ENCODE measurements at places on chromosomes 3 and 15.

- DNase-seq: peak; percentile 41
Observed at GRCh38 chr15:39925112-39925842, 5.2 kb upstream of the GPR176 start.

- peak; percentile 54 for DNase-seq
Observed at GRCh38 chr3:185823078-185824044, 1.5 kb downstream of the IGF2BP2 start.

GRCh38 chr3:157115069-157116006, 44.6 kb downstream of the CCNL1 start:
- no peak for DNase-seq

- DNase-seq: peak; percentile 84
Observed at GRCh38 chr3:24502690-24503089, 8.0 kb upstream of the THRB start.

- no peak for DNase-seq
Observed at GRCh38 chr15:23514484-23514883, 51.0 kb upstream of the MKRN3 start.

DNA sequence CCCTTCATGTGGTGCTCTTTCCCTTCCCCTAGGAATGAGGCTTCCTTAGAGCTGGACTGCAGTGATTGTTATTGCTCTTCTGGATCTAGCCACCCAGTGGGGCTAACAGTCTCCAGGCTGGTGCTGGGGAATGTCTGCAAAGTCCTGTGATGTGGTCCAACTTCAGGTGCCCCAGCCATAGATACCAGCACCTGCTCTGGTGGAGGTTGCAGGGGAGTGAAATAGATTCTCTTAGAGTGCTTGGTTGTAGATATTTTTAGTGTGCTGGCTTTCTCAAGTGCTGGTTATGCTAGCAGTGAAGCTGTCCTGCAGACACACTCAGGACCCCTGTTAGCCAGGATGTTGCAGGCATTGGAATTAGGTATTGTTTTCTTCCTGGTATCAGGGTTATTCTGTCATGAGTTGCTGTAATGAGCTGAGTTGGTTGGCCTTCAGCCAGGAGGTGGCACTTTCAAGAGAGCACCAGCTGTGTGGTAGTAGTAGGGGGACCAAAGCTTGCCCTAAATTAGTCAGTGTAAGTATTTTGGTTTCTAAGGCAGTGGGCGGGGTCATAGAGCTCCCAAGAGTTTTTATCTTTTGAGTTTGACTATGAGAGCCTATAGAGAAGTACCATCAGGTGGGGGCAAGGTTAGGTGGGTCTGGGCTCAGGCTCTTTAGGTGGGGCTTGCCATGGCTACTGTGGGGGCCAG, 317.5 kb upstream of the SGO1 start:
- DNase-seq: no peak

- no peak for DNase-seq
Observed at GRCh38 chr15:36978126-36978525, 122.2 kb downstream of the MEIS2 start.

GRCh38 chr3:132593947-132594323, 3.1 kb upstream of the ACKR4 start:
- DNase-seq: peak; percentile 72

- peak; percentile 45 for DNase-seq
Observed at GRCh38 chr3:51942603-51943450, 664 bp downstream of the PARP3 start.

DNA sequence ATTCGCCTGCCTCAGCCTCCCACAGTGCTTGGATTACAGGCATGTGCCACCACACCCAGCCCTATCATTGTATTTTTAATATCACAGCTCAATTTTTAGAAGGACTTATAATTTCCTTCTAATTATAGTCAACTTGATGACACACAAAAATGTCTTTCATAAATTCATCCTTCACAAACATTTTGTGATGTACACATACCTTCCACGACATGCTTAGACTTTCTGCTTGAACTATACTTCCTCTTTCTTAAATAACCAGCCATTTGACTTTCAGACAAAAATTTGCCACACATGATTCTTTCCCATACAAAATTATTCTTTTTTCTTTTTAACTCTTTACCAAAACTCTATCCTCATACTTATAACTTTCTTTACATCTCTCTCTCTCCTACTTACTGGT, 48.4 kb upstream of the CCK start:
- no peak for DNase-seq

- no peak for DNase-seq
Observed at GRCh38 chr3:190424108-190424477, 25.6 kb downstream of the TMEM207 start.

DNA sequence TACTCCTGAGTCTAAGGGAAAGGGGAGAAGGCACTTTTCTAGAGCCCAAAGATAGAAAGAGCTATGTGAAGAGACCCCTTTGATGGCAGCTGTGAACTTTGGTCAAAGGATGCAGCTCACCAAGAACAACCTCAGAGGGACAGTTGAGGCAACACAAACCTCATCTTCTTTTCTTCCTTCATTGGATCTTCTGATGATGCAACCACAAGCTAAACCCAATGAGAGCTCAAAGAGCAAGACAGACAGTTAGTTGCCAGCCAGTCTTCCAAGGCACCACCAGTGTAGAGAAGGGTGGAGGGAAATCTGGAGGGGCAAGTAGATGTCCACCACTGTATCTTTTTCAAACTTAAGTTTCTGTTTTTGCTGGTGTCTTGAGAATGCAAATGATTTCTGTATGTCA, 10.4 kb upstream of the MNS1 start:
- no peak for DNase-seq

DNA sequence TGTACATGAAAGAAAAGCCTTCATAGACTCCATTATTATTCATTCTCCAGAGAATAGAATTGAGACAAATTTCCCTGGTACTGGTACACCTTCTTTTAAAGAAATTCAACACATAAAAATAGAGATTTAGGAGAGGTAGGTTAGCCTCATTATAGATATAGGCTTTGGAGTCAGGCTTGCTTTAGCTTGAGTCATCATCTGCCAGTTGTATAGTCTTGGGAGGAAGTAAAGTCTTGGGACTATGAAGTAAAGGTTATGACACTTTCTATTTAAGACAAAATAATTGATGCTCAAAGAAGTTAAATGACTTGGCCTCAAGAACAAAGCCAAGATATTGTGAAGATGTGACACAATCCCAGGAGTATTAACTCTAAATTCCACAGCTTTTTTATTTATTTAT, 4.3 kb downstream of the HRG start:
- peak; percentile 43 for DNase-seq

DNA sequence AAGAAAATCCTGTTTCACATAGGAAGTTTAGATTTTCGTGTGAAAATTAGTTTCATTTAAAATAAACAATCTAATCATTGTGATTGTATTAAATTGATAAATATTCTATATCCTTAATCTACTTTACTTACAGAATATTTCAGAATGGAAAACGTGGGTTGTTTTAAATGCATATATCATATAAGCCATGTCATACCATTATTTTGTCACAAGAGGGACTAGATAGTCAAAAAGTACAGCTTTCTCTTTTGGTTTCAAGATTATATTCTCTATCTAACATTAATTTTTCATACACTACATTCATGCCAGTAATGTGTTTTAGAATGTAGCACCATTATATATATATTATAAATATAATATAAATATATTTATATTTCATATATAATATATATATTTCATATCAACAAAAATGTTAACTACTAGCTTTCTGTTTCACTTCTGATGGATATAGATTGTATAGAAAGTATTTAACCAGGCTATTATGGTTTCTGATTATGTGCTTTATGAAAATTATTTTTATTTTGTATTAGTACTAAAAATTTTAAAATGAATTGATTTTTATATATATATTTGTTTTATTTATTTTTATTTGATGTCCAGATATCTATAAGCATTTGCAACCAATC, 45.3 kb downstream of the OSTN start:
- DNase-seq: peak; percentile 17

DNA sequence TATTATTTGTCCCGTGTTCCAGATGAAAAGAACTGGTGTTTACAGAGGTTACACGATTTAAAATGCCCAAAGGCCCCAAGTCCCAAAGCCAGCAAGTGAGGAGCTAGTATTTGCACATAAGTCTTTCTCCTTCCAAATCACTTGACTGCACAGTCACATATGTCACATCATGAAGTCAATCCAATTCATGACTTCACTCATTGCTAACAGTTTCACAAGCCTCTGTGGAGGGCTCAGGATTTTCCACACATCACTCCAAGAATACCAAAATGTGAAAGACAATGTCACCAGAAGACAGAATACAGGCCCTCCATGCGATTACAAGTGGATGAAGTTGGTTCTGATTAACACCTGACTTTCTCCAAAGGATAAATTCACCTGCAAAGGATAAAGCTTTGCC, 283.1 kb upstream of the UBE2E2 start:
- DNase-seq: no peak
